ENCODE measurements at places on chromosomes 5 and 9.
A peak's percentile ranks its signal among the peaks of the same experiment; 100 is the strongest.

GRCh38 chr9:121550569-121551512, 51.2 kb upstream of the GGTA1 start:
- DNase-seq = peak; percentile 92

GRCh38 chr5:130002183-130002582, 97.9 kb downstream of the CHSY3 start:
- no peak for DNase-seq

- DNase-seq = no peak
Measured at GRCh38 chr5:89350684-89351083, 467.7 kb upstream of the MEF2C start.

DNA sequence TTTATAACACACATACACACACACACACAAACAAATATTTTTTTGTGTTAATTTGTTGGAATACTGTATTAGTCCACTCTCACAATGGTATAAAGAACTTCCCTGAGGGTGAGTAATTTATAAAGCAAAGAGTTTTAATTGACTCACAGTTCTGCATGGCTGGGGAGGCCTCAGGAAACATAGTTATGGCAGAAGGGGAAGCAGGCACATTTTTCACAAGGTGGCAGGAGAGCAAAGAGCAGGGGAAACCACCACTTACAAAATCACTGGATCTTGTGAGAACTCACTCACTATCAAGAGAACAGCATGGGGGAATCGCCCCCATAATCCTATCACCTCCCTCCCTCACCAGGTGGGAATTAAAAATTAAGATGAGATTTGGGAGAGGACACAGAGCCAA, 205.4 kb upstream of the PTPRD start:
- DNase-seq = no peak
